ENCODE measurements at places on chromosomes 4 and X.

DNA sequence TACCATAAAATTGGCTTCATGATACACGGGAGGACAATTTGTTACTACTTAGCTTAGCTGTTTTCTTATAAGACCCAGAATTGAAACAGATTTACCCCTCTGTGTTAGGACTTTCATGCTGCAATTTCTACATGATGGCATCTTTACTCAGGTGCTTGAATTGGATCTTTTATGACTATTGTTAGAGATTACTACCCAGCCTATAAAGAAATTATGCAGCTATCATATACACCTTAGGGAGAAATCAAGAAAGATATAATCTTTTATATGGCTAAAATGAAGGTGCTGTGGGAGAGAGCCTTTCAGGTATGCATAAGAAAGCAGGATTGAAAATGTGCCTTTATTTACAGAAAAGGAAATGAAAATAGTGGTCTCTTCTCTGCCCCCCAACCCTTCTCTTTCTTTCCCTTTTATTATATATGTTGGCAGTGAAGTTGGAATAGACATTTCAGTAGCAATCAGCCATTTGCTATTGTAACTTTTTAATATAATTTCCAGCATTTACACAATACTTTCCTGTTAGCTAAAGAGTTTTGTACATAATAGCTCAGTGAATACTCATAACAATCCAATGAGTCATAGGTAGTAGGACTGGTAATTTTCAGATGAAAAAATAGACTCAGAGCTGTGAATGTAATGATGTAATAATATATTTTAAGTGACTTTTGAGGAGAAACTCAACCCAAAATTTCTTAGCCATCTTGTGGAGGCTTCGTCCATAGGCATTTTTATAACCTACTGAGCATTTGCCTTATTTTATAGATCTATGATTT is 311.8 kb downstream of the ADGRL3 start:
- no peak for DNase-seq

DNA sequence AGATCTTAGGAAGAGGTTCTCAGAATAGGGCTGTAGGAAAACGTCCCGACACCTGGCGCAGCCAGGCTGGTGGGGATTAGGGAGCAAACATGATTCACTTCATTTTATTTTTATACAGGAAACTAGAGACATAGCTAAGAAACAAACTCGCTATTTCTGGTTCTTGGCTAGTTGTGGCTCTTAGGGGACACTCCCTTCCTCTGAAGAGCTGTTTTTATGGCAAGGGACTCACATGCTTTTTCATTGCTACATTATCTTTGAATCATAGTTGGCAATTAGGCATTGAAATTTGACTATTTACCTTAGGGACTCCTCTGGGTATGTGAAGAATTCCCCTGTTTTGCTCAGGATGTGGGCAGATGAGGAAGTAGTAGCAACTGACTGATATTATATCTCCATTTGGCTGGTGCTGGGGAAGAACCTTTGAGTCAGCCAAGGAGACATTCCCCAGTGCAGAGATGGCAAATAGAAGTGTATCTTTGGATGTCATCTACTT is 174.5 kb downstream of the SMIM20 start:
- DNase-seq = no peak

GRCh38 chr4:94595880-94596483 is 144.2 kb downstream of the PDLIM5 start:
- DNase-seq = no peak

DNA sequence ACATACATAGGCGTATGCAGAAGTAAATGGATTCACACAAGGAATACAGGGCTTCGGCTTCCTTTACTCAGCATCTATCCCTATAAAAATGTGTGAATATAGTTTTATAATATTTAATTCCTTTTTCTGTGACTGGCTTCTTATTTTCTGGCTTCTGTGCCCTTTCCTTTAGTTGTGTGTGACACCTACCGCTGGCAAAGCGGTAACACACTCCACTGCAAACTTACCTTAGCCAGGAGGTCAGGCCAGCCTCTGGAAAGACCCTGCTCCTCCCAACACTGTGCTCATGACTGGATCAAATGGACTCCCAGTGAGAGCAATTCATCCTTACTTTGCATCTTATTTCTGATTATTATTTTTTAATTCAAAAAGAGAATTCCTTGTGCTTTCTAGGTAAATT is 244.2 kb downstream of the ANK2 start:
- DNase-seq = no peak

GRCh38 chrX:15567886-15568616 is 32.7 kb downstream of the ACE2 start:
- DNase-seq = no peak

DNA sequence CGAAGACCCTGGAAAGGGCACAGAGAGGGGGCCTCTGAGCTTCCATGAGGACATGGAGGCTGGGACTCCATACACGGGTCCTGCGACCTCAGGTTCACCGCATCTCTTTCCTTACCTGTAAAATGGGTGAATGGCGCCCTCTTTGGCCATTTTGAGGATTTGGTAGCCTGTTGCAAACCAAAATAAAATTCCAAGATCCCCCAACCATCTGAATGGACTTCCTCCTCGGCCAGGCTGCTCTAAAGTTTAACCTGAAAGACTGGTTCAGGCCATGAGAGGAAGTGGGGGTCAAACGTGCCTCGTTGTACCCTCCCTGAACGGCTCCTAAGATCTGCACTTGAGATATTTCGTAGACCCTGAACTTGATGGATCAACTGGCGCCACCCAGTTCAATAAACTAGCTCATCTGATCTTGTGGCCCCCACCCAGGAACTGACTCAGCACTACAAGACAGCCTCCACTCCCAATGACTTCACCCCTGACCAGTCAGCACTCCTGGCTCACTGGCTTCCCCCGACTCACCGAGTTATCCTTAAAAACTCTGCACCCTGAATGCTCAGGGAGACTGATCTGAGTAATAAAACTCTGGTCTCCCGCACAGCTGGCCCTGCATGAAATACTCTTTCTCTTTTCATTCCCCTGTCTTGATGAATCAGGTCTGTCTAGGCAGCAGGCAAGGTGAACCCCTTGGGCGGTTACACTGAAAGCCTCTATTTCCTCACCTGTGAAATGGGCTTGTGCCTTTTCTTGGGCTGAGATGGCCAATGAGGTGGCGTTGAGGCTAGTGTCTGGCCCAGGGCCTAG is 32.9 kb upstream of the GPR78 start:
- no peak for DNase-seq

DNA sequence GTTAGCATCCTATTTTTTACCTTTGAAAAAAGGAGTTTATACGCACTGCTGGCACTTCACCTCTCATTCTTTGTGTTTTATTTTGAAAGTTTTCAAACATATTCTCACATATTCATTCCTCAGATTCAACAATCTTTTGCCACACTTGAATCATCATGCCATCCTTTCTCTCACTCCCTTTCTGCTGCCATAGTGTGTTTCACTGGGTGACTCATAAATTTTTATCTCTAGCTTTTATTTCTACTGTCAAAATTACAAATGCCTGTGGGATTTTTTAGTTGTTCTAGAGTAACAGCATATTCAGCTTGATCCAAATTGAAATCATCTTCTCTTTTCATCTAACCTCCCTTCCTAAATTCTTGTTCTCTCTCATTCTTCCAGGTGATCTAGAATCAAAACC is 28.0 kb downstream of the MFSD8 start:
- DNase-seq = no peak

GRCh38 chr4:53502094-53502493 is 89.2 kb downstream of the LNX1 start:
- DNase-seq = no peak

GRCh38 chr4:40055863-40056715 is 561 bp upstream of the N4BP2 start:
- DNase-seq = peak; percentile 61

DNA sequence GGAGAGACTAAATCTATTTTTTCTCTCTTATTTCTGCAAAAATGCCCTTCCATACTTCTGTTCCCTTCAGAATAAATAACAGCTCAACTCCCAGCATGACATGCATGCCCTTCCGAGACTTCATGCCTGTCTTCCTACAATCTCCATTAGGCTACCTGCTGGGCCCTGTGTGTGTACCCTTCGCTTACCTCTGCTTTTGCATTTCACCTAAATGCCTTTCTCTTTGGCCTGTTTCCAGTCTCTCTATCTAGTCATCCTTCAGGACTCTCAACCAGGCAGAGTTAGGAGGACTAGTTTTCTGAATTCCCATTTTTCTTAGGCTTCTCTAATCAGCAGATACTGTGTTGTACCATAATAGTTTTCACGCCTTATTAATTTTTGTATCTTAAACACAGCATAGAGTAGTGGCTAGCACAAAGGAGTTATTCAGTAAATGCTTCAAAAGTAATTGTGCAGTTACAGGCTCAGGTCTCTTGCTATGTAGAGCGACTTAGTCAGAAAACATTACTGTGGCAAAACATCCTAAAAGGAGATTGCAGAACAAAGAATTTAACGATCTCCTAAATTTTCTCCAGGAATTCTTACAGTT is 20.5 kb downstream of the SEPTIN11 start:
- DNase-seq = no peak

DNA sequence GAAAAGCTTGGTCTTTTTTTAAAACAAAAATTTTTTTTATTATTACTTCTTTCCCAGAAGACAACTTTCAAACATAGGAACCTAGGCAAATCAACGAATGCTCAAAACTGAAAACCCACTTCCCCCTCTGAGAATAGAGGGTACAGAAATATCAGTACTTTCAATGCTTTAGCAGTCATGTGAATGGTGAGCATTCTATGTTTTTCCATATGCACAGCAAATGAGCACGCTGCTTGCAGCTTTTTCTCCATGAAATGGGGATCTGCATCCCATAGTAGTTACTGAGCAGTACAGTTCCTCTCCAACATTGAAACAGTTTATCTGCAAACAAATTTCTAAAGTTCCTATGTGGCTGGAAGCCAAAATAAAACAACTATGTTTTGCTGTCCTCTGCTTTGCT is 108.4 kb upstream of the BMP2K start:
- DNase-seq = no peak

DNA sequence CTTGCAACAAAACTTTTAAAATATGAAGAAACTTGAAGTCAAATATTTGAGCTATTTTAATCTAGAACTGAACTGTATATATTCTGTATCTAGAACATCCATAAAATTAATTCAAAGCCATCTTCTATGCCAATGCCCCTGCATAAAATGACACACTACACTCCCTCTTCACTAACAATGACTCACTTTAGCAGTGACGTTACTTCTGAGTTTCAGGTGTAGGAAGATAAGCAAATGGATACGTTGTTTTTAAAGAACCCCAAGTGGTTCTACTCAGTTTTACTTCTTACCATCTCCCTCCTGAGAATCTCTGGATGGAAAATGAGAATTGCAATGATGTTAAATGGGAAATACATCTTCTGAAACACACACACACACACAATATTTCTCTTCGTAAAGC is 45.2 kb downstream of the CXXC4 start:
- DNase-seq = no peak

Data from activated CD4-positive, CD25-positive, alpha-beta regulatory T cell treated with anti-CD3 and anti-CD28 coated beads, Interleukin-2, amount 50 U/mL, for 72 hours (primary cell).